Left ventricle myocardium superior (tissue), 1 donor: ENCODE measurements at places on chromosomes 2 and 18.

DNA sequence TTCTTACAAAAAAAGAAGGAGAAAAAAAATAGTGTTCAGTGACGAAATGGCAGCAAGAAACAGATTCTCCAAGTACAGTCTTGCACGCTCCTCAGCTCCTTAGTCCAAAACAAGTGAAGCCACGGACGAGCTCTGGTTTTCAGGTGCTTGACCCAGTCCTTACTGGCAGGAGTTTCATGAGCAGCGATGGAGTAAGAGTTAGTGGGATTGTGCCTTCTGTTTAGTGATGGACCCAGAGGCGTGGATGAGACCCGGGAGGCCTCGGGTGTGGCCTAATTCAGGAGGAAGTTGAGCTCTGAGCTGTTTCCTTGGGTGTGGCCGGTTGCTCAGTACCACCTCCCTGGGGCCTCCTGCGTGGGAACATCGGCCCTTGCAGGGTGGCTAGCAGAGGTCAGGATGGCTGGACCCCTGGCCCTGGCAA is 52.0 kb downstream of the KIF5C start:
- peak; percentile 44 for DNase-seq

DNA sequence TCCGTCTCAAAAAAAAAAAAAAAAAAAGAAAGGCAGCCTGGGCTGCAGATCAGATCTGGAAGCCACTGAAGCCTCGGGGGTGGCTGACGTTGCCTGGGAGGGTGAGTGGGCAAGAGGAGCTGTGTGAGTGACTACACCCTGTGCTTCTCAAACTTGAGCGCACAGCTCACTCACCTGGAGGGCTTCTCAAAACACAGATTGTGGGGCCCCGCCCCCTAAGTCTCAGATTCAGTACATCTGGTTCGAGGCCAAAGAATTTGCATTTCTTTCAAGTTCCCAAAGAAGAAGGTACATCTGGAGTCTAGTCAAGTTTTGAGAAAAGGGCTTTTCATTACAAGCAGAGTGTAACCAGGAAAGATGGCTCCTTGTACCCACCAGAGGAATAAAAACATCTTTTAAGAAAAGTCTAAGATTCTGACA is 97.7 kb upstream of the CAB39 start:
- no peak for DNase-seq

- DNase-seq: no peak
Measured at GRCh38 chr2:66582987-66583880, 148.3 kb downstream of the MEIS1 start.

GRCh38 chr2:204583773-204584172 is 38.5 kb downstream of the PARD3B start:
- DNase-seq: no peak

- DNase-seq: no peak
Measured at GRCh38 chr2:190270298-190270697, 49.3 kb downstream of the HIBCH start.

- DNase-seq: no peak
Measured at GRCh38 chr2:180652794-180653193, 327.6 kb upstream of the UBE2E3 start.

DNA sequence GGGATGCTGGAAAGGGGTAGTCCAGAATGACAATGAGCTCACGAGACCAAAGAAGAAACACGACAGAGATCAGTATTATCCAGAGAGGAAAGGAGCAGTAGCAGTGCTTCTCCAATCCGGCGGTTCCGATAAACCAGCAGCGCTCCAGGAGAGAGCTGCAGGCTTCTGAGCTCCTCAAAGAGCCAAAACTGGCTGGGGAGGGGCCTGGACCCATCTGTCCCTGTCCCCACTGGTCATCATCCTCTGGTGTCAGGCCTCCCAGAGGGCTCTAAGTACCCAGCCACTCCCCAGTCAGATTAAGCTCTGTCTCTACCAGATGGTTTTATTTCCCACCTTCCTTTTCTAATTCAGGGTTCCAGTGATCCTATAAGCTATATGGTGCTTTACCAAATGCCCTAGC is 23.2 kb downstream of the DNAJC27 start:
- DNase-seq: no peak

DNA sequence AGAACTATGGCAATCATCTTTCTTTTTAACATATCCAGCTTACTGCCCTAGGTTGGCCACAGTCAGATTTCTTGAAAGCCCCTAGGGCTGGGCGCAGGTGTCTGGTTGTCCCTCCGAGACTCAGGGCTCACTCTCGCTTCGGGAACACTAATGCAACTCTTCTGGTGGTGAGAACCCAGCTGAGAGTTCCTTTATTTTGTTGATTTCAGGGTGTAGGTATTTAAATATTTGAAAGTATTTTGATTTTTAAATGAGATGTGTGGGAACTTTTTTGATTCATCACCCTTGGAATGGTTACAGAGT is 40.7 kb downstream of the INPP4A start:
- DNase-seq: no peak

DNA sequence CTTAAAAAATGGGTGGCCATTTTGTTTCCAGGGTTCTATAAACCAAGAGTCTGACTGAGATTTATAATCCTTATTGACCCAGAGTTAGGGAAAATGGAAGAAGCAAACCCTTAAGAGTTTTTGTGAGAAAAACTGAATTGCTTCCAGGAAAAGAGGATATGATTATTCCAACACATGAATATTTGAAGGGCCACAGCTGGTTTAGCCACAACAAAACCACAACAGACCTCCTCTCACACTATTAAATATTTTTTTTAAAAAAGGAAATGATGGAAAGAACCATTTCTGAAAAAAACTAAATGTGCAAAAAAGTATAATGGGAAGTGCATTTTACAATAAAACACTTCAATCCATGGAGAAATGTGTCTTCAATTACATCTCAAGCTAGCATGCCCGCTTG is 182.7 kb downstream of the ETAA1 start:
- no peak for DNase-seq

DNA sequence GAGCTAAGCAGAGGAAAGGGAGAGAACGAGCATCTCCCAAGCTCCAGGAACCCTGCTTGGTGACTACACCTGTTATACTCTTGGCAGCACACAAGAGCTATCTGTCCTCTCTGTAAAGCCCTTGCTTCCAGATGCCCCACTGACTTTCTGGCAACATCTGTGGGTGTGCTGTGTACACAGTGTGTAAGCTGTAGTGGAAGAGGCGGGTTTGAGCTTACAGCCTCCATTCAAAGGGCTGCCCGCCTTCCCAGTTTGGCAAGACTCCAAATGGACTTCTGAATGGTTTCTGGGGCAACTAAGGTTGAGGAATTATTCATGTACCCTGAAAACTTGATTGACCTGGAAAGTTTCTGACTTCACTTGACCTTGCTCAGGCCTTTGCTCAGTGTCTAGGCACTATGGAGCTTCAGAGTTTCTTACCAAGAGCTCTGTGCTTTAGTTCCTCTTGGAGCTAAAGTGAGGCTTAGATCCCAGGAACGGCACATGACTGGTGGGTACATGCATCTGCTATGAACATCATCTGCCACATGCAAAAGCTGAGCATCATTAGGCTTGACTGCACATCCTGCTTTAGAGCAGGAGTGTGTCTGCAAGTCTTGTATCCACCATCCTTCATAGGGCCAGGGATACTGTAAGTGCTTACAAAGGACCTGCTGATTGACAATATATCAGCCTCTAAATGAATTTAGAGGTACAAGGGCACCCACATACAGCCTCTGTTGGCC is 290.9 kb upstream of the SIX2 start:
- DNase-seq: no peak

DNA sequence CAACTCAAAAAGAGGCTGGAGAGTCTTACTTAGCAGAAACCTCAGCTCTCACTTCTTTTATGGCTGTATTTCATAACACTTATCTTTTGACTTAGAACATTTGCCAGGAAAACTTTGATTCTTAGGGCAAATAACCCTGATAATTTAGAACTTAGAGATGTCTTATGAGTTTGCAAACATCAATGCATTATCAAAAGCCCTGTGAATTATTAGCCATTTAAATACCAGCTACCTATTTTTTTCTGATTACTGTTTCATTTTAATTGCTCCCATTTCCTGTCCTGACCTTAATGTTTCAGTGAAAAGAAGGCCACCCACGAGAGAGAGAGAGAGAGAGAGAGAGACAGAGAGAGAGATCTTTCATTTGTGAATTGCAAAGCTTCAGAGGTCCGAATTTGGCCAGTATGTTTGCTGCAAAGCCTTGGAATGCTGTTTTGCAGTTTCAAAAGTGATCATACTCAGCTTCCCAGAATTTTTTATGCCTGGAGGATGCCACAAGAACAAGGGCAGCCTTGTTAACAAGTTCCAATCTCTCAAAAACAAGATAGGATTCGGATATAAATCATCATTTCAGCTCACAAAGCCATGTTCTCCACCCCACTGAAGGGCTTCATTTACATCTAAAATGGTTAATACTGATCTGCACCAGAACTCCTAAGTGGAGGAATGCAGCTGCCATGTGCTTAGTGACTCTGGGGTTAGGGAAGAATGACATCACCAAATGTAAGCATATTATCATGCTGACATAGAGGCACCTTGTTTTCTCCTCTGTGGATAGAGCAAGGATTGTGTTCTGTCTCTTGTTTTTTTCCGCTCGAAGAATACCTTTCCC is 478.2 kb downstream of the ARHGAP15 start:
- no peak for DNase-seq
